Stomach (tissue), 19 donors: ENCODE measurements at places on chromosomes 7 and 10. TPM values are rescaled to one million over a fixed set of nuclear protein-coding genes. Genes with fewer than 3 reads are reported as not detected.

Gene ABCB1
- polyA plus RNA-seq: 0.50 TPM

Gene TTYH3
- 4.3 TPM for polyA plus RNA-seq

- no peak overlapping the region for H3K4me3 ChIP-seq
- H3K4me1 ChIP-seq: peaks cover 16% of the 10 kb centered on the region
- no peaks in the 10 kb centered on the region for H3K27me3 ChIP-seq
These were observed 2.5 kb downstream of the ZNF273 start for GRCh38 chr7:64905547-64905946.

DNA sequence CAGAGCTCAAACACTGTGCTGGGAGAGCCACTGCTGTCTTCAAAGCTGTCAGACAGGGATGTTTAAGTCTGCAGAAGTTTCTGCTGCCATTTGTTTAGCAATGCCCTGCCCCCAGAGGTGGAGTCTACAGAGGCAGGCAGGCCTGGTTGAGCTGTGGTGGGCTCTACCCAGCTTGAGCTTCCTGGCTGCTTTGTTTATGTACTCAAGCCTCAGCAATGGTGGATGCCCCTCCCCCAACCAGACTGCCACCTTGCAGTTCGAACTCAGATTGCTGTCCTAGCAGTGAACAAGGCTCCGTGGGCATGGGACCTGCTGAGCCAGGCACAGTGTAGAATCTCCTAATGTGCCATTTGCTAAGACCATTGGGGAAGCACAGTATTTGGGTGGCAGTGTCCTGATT lies 4.6 kb upstream of the CYP2C19 start:
- H3K27me3 ChIP-seq: no peaks in the 10 kb centered on the region
- H3K4me1 ChIP-seq: no peaks in the 10 kb centered on the region
- no peak for DNase-seq
- no peaks in the 10 kb centered on the region for H3K36me3 ChIP-seq

DNA sequence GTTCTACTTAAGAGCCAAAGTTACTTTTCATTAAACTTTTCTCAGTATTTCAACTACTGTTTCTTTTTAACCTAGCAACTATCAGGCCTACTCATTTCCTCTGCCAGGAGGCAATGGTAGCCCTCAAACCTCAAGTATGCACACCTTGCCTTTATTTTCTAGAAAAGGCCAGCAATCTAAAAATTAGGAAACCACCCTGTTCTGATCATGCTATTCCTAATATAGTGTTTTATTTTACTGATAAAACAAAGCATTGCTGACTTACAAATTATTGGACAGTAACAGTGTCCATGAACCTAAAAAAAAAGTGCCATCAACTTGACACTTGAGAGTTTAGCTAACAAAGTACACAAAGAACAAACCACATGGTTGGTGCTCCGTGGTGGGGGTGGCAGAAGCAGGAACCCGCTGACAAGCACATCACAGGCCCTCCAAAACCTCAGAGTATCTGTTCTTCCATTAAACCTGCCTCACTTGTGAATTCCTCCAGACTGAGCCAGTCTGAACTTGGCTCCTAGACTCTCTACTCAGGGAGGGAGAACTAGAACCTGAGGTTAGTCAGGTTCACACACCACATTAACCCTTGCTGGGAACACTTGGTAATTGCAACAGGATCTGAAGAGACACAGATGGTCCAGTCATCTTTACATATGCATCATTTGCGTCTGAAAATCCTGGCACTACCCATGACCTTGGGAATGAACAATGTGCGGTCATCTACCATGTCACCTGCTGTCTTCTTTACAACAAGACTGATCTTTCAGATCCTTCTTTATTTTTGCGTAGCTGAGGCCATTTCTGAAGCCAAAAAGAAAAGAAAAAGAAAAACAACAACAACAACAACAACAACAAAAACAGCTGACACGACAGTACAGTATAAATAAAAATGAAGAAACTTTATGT lies 31.9 kb downstream of the PIP4K2A start:
- peak; percentile 49 for DNase-seq
- H3K36me3 ChIP-seq: no peaks in the 10 kb centered on the region
- no peaks in the 10 kb centered on the region for H3K27me3 ChIP-seq
- peak overlapping the region; percentile 7 for H3K27ac ChIP-seq
- no peak overlapping the region for H3K4me3 ChIP-seq
